Muscle of leg (tissue), 16 donors: ENCODE measurements at places on chromosomes 1 and 21.

GRCh38 chr1:208874915-208875314 is 630.7 kb upstream of the PLXNA2 start:
- no peak for DNase-seq

DNA sequence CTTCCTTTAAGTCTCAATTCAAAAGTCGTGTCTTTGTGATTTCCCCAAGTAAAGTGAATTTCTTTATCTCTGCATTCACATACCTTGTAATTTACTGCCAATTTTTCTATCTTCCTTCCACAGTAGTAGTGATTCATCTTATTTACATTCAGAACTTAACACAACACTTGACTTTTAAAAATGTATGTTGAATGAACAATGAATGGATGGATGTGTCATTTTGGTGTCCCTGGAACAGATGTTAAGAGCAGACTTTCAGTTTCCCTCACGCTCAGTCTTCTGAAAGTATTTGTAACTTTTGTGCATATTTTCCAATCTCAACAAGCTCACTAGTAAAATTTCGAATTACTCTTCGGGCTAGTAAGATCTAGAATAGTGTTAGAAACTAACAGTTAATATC is 352.0 kb downstream of the HHIPL2 start:
- no peak for DNase-seq

DNA sequence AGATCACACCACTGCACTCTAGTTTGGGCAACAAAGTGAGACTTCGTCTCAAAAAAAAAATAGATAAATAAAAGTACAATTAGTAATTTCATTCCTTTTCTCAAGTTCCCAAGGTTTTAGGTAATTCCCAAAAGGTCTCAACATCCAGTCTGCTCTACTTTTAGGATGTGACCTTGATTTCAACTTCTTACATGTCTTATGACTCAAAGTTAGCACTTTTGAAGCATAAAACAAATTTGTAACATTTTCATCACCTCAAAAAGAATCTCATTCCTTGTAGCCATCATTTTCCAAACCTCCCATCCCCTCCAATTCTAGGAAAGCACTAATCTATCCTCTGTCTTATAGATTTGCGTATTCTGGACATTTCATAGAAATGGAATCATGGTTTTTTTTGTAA is 32.2 kb downstream of the SNX27 start:
- no peak for DNase-seq

GRCh38 chr1:209839875-209840546 is 12.2 kb downstream of the UTP25 start:
- no peak for DNase-seq

- no peak for DNase-seq
These were observed 734.4 kb downstream of the PLA2G4A start for GRCh38 chr1:187563191-187563590.

DNA sequence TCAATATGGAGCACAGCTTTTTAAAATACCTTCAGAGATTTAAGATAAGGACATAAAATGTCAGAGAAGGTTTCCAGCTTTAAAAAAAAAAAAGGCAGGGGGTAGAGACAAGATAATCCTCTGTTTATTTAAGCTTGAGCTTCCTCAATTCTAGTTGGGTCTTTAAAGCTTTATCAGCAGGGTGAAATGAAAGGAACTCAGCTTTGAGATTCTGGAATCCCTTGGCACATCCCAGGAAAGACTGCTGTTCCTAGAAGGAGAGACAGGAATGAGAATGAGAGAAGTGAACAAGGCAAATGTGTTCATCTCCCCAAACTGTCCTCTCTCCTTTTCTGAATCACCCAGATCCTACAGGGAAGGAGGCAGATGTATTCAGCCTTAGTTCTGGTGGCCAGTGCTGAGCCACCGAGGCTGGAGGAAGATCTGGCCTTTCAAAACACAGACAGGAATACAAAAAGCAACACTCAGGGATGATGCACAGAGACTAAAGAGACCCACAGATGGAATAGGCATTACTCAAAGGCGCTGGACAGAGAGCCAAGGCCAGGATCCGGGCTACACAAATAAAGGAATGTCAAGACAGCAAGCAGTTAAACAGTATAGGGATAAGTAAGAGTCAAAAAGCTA is 385.8 kb upstream of the DUSP10 start:
- peak; percentile 28 for DNase-seq

DNA sequence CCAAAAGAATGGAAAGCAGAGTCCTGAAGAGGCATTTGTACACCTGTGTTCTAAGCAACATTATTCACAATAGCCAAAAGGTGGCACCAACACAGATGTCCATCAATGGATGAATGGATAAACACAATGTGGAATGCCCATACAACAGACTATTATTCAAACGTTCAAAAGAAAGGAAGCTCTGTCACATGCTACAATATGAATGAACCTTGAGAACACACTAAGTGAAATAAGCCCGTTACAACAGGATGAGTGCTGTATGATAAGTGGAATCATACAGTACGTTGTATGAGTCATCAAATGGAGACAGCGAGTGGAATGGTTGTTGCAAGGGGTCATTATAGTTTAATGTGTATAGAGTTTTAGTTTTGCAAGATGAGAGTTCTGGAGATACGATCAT is 80.1 kb downstream of the SH3BGR start:
- no peak for DNase-seq

DNA sequence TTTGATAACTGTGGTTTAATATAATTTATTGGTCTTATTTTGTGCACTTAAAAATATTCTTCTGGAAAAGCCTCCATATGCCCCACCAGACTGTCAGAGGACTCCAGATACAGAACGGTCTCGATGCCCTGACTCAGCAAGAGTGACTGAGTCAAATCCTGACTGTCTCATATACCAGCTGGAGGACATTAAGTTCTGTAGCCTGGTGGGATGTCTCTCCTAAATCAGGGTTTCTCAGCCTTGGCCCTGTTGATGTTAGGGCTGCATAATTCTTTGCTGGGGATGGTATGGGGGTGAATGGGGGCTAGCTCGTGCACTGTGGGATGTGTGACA is 67.7 kb upstream of the TLR5 start:
- DNase-seq, result no peak

DNA sequence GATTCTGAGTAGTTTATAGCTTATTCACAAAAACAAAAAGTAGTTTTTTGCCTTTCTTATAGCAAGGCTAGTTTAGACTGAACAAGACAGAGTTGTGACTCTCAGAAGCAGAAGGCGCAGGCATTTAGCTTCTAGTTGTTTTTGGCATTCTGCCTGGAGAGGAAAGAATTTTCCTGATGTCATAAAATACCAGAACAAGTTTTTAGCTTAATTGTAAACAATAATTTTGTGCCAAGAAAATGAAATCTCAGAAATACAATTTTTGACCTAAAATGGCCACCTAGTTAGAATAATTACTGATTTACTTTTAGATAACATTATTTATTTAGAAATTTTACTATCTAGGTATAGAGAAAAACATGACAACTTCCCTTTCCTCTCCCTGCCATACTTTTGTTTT is 1.0 kb downstream of the DNAJB4 start:
- peak; percentile 97 for DNase-seq

GRCh38 chr1:214971071-214971470 is 111.5 kb upstream of the KCNK2 start:
- no peak for DNase-seq
